ENCODE measurements at places on chromosomes 2 and 18. TPM values are rescaled to one million over a fixed set of nuclear protein-coding genes. Genes with fewer than 3 reads are reported as not detected.
A peak's percentile ranks its signal among the peaks of the same experiment; 100 is the strongest.

GRCh38 chr2:44170311-44170717 lies 1.6 kb downstream of the PPM1B start:
- no peaks in the 10 kb centered on the region for H3K27me3 ChIP-seq
- peaks cover 45% of the 10 kb centered on the region for H3K4me1 ChIP-seq
- no peak for DNase-seq

GRCh38 chr2:55550368-55551102 lies 31.0 kb downstream of the CFAP36 start:
- DNase-seq, result no peak
- peaks cover 15% of the 10 kb centered on the region for H3K36me3 ChIP-seq
- no peaks in the 10 kb centered on the region for H3K27me3 ChIP-seq
- H3K27ac ChIP-seq, result no peak overlapping the region

DNA sequence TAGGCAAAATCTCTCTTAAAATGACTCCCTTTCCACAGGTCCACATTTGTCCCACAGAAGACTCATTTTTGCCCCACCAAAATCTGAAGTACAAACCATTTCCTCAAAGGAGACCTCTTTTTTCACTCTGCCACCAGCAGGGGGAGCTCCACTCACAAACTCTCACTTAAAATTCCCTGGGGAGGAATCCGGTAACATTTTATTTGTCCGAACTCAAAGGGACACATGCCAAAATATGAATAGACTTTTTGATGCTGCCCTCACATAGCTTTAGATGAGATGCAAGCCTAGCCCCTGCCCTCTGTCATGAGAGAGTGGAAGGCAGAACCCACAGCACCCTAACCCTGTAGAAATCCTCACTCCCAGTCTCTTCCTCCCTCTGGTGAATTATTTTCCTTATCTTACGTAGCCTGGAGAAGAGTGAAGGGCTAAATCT lies 57.1 kb downstream of the RMDN2 start:
- peak overlapping the region; percentile 51 for H3K4me3 ChIP-seq
- H3K4me1 ChIP-seq, result peaks cover 12% of the 10 kb centered on the region
- H3K27me3 ChIP-seq, result no peaks in the 10 kb centered on the region
- H3K27ac ChIP-seq, result no peak overlapping the region
- H3K36me3 ChIP-seq, result peaks cover 14% of the 10 kb centered on the region
- DNase-seq, result peak; percentile 69

The REG1B gene
- 2.3 TPM for total RNA-seq

DNA sequence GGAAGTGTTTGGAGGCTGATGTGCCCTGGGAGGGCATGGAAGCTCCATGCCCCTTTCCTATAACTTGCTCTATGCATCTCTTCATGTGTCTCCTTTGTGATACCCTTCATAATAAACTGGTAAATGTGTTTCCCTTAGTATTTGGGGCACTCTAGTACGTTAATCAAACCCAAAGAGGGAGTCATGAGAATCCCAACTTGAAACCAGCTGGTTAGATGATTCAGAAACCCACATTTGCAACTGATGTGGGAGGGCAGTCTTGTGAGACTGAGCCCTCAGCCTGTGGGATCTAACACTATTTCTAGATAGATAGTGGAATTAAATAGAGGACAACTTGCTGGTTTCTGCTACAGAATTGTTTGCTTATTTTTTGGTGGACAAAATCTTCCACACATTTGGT lies 20.3 kb downstream of the ANKRD30B start:
- no peak for DNase-seq
- no peak overlapping the region for H3K27ac ChIP-seq
- H3K36me3 ChIP-seq, result peaks cover 61% of the 10 kb centered on the region
- H3K27me3 ChIP-seq, result peaks cover 8% of the 10 kb centered on the region

GRCh38 chr18:5318061-5318700 lies 22.7 kb upstream of the ZBTB14 start:
- H3K4me1 ChIP-seq, result peaks cover 3% of the 10 kb centered on the region
- H3K27me3 ChIP-seq, result no peaks in the 10 kb centered on the region
- no peak overlapping the region for H3K27ac ChIP-seq

GRCh38 chr2:235860871-235861270 lies 307.3 kb downstream of the GBX2 start:
- no peaks in the 10 kb centered on the region for H3K27me3 ChIP-seq
- no peak overlapping the region for H3K27ac ChIP-seq
- no peaks in the 10 kb centered on the region for H3K36me3 ChIP-seq

The PFN4 gene
- not detected for total RNA-seq

DNA sequence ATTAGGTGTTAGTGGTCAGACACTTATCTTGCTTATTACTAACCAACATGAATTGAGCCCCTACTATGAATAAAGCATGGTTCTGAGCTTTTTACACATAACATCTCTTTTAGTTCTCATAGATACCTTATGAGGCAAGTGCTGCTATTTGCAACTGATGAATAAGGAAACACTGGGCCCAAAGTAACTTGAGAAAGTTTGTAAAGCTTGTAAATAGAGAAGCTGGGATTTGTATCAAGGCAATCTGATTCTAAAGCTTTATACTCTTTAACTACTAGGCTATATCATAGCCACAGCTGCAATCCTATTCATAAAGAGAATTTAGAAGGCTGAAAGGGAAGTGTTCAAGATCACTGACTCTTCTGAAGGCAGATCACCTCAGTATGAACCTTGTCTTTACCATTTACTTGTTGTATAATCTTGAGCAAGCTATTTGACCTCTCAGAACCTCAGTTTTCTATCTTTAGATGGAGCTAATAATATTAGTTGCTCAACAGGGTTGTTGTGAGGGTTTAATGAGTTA lies 60.4 kb downstream of the ABCB11 start:
- no peak for DNase-seq
- no peak overlapping the region for H3K4me3 ChIP-seq
- H3K27me3 ChIP-seq, result no peaks in the 10 kb centered on the region
- H3K4me1 ChIP-seq, result peaks cover 5% of the 10 kb centered on the region
- H3K27ac ChIP-seq, result no peak overlapping the region

- H3K4me3 ChIP-seq, result no peak overlapping the region
- DNase-seq, result no peak
- H3K27ac ChIP-seq, result no peak overlapping the region
- H3K4me1 ChIP-seq, result no peaks in the 10 kb centered on the region
- H3K27me3 ChIP-seq, result no peaks in the 10 kb centered on the region
Observed at GRCh38 chr2:84487298-84487996, 28.4 kb upstream of the SUCLG1 start.

DNA sequence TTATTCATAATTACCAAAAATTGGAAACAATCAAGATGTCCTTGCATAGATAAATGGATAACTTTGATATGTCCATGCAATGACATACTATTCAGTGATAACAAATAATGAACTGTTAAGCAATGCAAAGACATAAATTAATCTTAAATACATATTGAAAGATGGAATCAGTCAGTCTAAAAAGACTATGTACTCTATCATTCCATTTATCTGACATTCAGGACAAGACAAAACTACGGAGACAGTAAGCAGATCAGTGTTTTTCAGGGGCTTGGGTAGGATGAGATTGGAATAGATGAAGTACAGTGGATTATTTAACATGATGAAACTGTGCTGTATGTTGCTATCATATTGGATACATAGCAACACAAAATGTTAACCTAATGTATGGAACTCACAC lies 21.3 kb upstream of the ZNF804A start:
- no peaks in the 10 kb centered on the region for H3K36me3 ChIP-seq
- DNase-seq, result no peak
- H3K27me3 ChIP-seq, result no peaks in the 10 kb centered on the region
- H3K4me3 ChIP-seq, result no peak overlapping the region
- H3K4me1 ChIP-seq, result no peaks in the 10 kb centered on the region
- H3K27ac ChIP-seq, result no peak overlapping the region

- H3K4me3 ChIP-seq, result no peak overlapping the region
- H3K27me3 ChIP-seq, result no peaks in the 10 kb centered on the region
- no peak for DNase-seq
- H3K4me1 ChIP-seq, result peaks cover 21% of the 10 kb centered on the region
Observed at GRCh38 chr2:8281234-8281633, 400.6 kb upstream of the ID2 start.

DNA sequence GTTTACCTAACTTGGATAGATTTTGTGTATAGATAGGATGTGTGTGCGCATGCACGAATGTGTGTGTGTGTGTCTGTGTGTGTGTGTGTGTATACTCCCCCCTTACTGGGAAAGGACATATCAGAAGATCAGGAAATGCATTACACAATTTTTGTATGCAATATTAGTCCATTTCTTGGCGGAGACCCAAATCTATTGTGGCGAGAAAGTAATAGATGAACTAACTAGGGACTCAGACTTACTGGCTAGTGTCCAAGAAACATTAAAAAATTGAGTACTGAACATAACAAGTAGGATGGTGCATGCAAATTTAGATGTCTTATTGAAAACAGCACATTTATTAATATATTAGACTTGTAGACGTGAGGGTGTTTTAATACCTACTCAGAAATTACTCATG lies 1036.5 kb upstream of the FANCL start:
- no peaks in the 10 kb centered on the region for H3K27me3 ChIP-seq
- no peaks in the 10 kb centered on the region for H3K4me1 ChIP-seq
- no peaks in the 10 kb centered on the region for H3K36me3 ChIP-seq
- H3K4me3 ChIP-seq, result no peak overlapping the region

The RGPD4 gene
- total RNA-seq, result 0.05 TPM

The NYAP2 gene
- total RNA-seq, result not detected

DNA sequence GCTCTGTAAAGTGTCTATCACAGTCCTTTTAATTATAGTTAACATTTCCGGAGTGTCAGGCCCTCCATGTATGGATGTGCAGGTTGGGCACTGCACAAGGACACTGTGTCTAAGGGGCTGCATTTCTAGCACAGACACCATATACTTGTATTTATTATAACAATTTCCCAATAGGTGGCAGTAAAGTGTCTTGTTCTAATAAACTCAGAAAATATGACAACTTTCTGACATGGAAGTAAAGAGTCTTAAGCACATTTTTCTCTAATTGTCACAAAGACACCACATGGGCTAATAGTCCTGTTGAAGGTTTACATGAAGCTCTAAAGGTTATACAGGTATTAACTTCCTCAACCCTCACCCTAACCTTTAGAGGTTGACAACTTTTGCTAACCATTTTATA lies 156.6 kb downstream of the DYSF start:
- H3K4me3 ChIP-seq, result no peak overlapping the region
- H3K27ac ChIP-seq, result no peak overlapping the region
- H3K27me3 ChIP-seq, result 0 out of 2 replicates have a peak, but pooled peaks cover 2% of the 10 kb centered on the region
- no peaks in the 10 kb centered on the region for H3K36me3 ChIP-seq
- DNase-seq, result no peak
- peaks cover 11% of the 10 kb centered on the region for H3K4me1 ChIP-seq

DNA sequence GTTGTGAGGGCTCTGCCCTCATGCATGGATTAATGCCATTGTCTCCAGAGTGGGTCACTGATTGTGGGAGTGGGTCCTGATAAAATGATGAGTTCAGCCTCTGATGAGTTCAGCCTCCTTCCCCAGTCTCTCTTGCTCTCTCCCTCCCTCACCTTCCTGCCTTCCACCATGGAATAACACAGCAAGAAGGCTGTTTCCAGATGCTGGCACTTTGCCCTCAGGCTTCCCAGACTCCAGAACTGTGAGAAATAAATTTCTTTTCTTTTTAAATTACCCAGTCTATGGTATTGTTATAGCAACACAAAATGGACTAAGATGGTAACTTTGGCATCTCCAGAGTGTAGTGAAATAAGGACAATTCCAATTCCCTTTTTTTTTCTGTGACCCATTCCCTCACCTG lies 47.1 kb upstream of the MAP4K3 start:
- peak overlapping the region; percentile 77 for H3K27ac ChIP-seq
- H3K4me3 ChIP-seq, result peak overlapping the region; percentile 13
- H3K36me3 ChIP-seq, result peaks cover 2% of the 10 kb centered on the region
- no peak for DNase-seq
- H3K27me3 ChIP-seq, result no peaks in the 10 kb centered on the region

- no peak overlapping the region for H3K4me3 ChIP-seq
- no peak overlapping the region for H3K27ac ChIP-seq
- H3K27me3 ChIP-seq, result no peaks in the 10 kb centered on the region
Observed at GRCh38 chr2:56318147-56318546, 134.4 kb downstream of the CCDC85A start.

The ARL4C gene
- 10.4 TPM for total RNA-seq

Measured in WTC11 (cell line).